ENCODE measurements at places on chromosomes 2 and 18. TPM values are rescaled to one million over a fixed set of nuclear protein-coding genes. Genes with fewer than 3 reads are reported as not detected.

DNA sequence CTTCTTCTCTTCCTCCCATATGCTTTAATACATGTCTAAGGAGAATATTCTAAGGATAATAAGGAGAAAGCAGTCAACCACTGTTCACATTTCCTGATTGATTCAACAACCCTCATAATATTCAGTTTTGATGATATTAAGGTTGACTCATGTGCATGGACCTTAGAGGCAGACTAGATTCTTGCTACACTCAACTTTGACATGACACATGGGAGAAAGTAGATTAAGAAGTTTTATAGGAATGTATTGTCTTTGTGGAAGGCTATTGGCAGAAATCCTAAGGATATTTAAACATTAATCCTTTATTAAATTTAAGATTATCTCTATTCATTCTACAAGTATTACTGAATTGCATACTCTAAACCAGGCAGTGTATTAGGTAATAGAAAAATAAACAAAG lies 309.1 kb upstream of the CYRIA start:
- DNase-seq, result no peak

DNA sequence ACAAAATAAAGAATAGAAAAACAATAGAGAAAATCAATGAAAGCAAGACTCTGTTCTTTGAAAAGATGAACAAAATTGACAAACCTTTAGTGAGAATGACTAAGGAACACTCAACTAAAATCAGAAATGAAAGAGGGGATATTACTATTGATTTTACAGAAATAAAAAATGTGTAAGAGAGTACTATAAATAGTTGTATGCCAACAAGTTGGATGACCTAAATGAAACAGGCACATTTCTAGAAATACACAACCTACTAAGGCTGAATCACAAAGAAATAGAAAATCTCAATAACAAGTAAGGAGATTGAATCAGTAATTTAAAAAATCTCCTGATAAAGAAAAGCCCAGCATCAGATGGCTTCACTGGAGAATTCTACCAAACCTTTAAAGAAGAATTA lies 18.4 kb upstream of the MALL start:
- no peak for DNase-seq

WNT6 gene
- total RNA-seq, result 0.33 TPM

C2orf66 gene
- not detected for total RNA-seq

GRCh38 chr2:168224346-168224745 lies 23.0 kb downstream of the STK39 start:
- DNase-seq, result no peak

- DNase-seq, result no peak
These were observed 2.5 kb downstream of the KCNJ13 start for GRCh38 chr2:232773815-232774214.

GRCh38 chr2:42916324-42916723 lies 123.9 kb upstream of the HAAO start:
- DNase-seq, result no peak

GRCh38 chr18:36762074-36762473 lies 66.7 kb downstream of the TPGS2 start:
- DNase-seq, result no peak

CROCC2 gene
- not detected for total RNA-seq

- DNase-seq, result no peak
These were observed 2148.5 kb upstream of the PIK3C3 start for GRCh38 chr18:39806525-39806924.

DNA sequence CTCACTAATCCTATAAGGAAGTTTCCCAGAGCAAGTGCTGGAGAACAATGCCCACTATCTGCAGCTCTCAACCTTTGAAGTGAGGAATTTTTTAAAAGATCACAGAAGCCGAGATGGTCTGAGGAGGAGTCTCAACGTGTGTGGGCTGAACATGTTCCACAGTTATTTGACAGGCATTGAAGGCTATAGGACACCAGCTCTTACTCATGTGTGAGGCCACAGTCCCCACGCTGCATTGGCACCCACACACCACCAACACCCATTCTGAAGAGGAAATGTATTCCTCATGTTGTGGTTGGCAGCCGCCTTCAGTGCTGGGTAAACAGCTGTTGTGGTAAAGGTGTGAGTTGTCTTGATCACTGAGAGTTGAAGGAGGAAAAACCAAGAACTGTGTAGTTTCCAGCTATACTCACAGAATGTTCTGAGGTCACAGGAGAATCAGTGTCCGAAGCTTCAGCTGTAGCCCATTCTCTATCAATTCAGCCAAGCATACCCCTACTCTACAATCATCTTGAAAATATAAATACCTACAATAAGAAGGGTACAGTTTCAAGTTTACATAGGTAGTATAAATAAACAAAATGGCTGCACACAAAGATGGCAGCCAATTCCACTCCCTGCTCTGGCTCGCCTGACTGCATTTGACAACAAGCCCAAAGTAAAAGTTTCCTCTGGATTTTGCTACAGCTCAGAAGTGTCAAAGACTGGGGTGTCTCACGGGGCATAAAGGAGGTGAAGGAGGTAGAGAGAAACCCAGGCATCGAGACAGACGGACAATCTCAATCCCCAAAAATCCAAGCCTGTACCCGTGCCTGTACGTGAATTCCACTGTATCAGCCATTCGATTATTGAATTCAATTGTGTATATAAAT lies 12.1 kb downstream of the CD226 start:
- no peak for DNase-seq

- DNase-seq, result no peak
These were observed 7.1 kb upstream of the CRYGC start for GRCh38 chr2:208136716-208137094.

GRCh38 chr2:70463997-70464396 lies 89.6 kb downstream of the TGFA start:
- no peak for DNase-seq

- peak; percentile 58 for DNase-seq
These were observed 176.4 kb downstream of the AGAP1 start for GRCh38 chr2:235669983-235670962.

TMEM37 gene
- total RNA-seq, result 1.2 TPM

GRCh38 chr18:39600894-39601293 lies 2035.3 kb upstream of the CELF4 start:
- no peak for DNase-seq

DNA sequence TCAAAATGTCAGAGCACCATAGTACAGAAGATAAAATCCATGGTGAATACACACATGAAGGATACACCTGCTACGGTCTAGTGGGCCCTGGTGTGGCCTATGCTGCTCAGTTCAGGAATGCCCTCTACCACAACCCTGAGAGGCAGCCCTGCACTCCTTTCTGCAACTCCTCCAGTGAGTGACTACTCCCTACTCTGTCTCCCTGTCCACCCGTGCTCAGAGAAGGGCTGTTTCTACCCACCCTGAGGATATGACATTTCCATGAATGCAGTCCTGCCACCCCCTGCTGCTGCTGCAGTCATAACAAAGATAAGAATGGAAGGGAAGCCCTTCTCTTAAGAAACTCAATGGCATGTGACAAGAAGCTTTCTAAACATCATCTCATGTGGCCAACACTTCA lies 137.0 kb downstream of the EN1 start:
- DNase-seq, result no peak

ARHGAP28 gene
- not detected for total RNA-seq

- DNase-seq, result no peak
These were observed 44.1 kb upstream of the CYRIA start for GRCh38 chr2:16709769-16710168.

GRCh38 chr2:155456222-155456621 lies 757.7 kb downstream of the KCNJ3 start:
- DNase-seq, result no peak

DNA sequence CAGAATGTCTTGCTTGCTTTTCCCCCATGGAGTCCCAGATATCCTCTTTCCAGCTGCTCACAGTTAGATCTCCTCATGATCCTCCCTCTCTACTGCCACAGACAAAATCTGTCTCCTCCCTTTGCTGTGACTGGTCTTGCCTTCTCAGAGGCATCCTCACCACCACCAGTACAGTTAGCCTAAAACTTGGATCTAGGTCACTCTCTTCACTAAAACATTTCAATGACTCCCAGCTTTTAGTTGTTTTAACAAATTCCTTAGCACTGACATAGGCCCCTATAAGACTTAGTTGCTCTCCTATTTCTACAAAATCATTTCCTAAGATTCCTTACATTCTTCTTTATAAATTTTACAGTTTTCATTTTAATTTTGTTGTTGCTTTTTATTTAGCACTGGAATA lies 734.2 kb upstream of the CHAC2 start:
- DNase-seq, result no peak

DNA sequence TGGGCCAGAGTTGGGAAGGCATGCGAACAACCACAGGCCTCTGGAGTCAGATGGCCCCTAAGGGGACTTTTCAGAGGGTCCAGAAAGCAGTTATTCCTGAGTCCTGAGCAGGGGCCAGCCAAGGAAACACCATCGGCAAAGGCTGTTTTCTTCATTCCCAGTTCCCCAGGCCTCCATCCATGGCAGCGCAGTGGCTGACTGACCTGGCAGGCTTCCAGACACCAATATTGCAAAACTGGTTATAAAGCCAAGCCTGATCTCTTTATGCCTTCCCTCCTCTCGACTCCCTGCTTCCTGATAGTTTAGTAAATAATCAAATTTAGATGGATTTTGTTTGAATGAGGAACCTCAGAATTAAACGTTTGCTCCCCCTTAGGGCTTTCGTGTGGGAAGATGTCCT lies 133.4 kb upstream of the ITGA6 start:
- no peak for DNase-seq

- no peak for DNase-seq
These were observed 504.0 kb downstream of the PLCL1 start for GRCh38 chr2:198308368-198308767.

AQP12B gene
- not detected for total RNA-seq

UPP2 gene
- not detected for total RNA-seq

GRCh38 chr2:134139611-134140010 lies 114.3 kb upstream of the MGAT5 start:
- DNase-seq, result no peak

- no peak for DNase-seq
These were observed 51.4 kb downstream of the CCDC141 start for GRCh38 chr2:178998539-178998938.

DNA sequence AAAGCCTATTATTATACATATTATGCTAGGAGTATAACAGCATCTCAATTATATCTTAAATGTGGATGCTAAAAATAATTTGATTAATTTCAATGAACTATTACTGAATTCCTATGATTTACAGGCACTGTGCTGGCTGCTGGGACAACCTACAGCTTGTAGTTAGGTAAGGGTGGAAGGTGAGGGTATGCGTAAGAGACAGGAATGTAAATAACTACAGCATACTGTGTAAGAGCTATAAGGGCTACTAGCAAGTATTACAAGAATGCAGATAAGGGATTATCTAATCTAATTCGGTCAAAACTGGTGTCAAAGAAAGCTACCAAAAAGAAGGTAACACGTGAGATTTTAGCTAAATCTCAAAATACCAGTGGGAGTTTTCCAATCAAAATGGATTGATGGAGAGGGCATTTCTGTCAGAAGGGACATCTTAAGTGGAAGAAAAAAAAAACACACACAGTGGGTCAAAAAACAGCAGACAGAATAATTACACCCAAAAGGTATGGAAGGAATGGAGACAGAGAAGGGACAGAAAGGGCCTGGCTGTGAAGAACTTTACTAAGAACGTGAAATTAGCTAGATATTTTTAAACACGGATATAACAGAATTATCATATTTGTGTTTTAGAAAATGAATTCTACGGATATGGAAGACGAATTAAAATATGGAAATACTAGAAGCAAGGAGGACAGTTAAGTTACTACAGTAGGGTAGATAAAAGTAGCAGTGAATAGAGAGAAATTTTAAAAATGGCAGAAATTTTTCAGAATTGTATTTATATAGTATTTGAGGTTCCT lies 47.1 kb downstream of the STRN start:
- peak; percentile 50 for DNase-seq

DNA sequence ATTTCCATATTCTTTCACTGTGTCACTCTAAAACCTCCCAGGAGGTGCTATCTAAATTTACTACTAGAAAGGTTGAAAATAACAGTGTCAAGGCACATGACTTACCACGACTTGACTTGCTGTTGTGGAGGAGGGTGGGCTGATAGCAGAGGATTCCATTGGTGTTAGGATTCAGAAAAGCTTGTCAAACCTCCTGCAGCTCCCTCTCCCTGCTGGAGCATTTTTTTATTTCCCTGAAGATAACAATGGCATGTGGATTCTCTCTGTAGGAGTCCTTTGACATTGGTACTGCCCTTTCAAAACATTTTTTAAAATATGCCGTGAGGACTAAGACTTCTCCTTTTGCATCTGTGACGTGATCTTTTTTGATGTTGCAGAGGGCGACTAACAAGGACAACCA lies 696.9 kb upstream of the GYPC start:
- no peak for DNase-seq

DNA sequence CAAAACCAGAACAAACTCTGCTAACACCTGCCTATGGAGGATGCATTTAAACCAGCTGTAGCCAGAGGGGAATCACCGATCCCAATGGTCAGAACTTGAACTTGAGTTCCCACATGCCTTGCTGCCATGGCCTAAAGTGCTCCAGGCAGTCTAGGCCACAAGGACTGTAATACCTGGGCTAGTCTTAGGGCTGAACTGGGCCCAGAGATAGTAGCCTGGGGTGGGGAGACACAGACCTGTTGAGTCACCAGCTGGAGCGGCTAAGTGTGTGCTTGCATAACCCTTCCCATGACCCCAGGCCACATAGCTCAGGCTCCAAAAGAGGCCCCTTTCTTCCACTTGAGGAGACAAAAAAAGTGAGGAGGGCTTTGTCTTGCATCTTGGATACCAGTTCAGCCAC lies 515.0 kb upstream of the DDX18 start:
- DNase-seq, result no peak

GRCh38 chr18:2896990-2897389 lies 50.2 kb downstream of the EMILIN2 start:
- no peak for DNase-seq

DNA sequence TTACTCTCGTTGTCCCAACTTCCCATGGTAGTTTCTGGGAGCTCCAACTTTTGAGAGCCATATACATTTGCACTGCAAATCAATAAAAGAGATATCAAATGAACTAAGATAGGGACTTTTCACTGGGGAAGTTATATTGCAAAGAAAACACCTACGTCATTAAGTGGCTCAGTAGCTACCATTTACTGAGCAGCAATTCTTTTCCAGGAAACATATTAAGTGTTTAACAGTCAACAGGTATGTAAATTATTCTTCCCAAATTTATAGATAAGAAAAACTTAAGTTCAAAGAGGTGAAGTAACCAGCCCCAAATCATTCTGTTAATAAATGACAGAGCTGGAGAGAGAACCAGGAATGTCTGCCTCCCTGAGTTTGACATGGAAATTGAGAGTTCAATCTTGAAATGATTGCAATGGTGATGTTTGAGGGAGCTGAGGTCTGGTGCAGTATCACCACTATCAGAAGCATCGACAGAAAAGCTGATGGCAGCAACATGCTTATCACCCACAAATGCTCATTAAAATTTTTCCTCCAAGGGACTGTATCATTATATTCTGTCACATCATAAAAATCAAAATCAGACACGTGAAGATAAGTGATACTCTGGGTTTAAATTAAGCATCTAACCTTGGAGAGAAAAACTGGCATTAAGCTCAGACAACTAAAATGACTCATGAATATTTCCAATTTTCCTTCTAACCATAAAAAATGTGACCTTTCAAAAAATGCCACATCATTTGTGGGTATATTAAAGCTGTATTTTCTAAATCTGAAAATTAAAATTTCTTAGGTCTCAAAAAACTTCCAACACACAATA lies 43.4 kb downstream of the GAREM1 start:
- DNase-seq, result no peak
